ENCODE measurements at places on chromosomes 3 and 15.

DNA sequence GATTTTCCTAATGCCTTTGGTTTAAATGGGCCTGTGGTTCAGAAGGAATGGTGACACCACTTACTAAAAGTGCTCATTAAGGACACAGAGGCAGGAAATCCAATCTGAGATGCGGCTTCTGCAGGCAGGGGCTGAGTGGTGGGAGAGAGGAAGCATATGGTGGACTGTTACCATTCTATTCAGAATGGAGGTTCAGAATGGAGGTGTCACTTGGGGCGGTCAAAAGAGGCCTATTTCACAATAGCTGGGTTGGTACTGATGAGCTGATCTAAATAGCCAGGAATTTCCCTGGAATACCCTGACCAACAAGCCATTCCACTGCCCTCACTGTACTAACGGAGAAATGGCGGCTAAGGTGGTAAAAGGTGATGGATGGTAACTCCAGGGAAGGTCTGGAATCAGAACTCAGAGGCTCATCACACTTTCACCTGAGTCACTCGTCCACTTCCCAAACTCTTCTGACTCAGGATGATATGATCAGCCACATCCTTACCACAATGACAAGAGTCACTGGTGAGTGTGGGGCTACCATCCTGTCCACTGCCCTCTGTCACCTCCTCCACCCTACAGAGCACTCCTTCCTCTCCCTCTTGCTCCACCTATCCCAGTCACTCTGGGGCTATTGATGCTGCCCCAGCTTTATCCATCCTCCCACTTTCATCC, 15.7 kb downstream of the RFT1 start:
- no peak for DNase-seq

- DNase-seq = no peak
Measured at GRCh38 chr3:189449084-189449483, 182.1 kb upstream of the TP63 start.

DNA sequence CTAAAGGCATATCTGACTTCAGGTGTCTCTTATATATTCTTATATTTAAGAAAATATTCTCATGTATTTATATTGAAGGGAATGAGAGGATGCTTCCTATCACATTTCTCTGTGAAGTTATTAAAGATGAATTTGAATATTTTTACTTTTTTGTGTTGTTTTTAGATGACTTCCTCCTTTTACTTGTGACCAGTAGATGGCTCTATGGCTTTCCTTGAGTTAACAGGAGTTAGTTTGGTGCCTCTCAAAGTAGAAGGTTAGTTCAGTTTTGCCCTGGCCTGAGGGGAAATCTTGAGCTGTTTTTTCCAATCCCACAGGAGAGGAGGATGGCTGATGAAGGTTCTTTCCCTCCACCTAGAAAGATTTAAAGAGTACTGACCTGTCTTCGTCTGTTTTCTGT, 80.7 kb downstream of the SQOR start:
- no peak for DNase-seq

GRCh38 chr3:35223632-35224394, 415.5 kb upstream of the ARPP21 start:
- no peak for DNase-seq

GRCh38 chr15:38658431-38658830, 93.8 kb upstream of the RASGRP1 start:
- DNase-seq = no peak

GRCh38 chr3:18751514-18751913, 326.4 kb upstream of the SATB1 start:
- DNase-seq = peak; percentile 68

DNA sequence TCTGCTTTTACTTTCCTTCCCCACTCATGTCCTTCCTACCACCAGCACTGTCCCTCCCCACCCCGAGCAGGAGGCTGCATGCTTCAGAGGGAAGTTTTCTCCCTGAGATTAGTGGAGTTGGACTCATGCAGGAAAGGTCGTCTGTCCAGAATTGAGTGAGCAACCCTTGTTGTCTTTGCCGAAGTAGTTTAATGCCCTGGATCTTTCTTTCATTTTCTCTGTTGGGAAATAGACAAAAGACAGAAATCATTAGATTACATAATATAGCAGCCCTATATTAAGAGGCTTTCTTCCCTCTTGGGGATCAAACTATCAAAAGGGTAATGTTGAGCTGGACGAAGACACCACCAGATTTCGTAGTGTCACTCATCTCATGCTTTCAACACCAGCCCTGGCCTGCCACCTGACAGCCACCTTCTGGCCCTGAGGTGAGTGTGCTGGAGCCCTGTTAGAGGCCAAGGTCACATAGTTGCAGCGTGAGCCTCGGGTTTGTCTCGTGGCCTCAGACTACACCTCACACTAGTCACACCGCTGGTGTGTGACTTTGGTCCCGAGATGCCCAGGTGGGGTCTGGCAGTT, 231.0 kb downstream of the ITPR1 start:
- DNase-seq = no peak

DNA sequence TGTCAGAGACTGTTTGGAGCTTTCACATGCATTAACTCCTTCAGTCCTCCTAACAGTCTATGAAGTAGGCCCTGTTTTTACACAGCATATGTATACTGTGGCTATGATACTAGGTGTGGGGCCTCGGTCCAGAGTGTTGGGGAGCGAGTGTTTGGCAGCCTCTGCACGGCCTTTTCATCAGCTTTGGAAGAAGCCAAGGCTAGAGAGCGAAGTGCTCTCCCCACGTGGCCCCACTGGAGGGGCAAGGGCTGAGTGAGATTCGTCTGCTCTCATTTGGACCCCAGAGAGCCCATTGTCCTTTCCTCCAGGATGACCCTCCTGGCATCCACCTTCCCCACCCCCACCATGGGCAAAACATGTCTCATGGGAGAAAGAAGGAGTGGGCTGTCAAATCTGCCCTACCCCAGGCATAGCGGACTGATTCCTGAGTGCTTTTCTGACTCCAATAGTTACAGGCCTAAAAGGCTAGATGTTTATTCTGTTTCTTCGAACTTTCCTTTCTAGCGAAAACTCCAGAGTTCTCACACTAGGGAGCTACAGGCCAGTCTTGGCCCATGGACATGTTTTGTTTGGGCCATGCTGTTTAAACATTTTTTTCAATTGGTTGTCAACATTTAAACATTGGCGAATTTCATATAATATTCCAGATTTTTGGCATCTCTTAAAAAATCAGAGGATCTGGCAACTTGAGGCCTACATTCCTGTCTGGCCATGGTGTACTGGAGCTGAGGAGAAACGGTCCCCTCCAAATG, 76.0 kb downstream of the EEFSEC start:
- no peak for DNase-seq

DNA sequence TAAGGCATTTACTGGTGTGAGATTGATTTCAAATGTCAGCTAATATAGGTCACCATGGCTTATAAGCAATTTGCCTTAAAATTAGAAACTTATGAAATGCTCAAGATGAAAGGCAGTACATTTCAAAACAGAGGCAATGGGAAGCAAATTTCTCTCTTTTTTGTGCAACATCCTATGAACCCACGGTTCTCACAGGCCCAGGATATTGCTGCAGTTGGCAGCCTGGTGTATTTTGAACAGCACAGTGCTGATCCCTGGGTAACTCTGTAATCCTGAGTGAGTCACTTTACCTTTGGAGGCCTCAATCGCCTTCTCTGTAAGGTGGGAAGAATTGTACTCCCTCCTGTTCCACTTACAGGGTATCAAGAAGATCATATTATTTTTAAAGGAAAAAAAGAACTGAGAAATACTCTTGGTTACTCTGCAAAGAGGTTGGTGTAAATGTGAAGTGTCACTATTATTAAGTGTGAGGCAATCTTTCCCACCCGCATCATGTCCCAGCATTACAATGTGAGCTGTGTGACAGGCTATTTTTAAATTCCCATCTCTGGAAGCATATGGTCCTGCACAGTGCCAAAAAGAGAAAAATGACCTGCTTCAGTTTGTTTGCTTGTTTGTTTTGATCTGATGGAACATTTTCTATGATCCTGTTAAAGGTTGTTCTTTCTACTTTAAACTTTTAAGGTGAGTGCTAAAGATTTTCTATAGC, 190.1 kb upstream of the LPP start:
- no peak for DNase-seq

DNA sequence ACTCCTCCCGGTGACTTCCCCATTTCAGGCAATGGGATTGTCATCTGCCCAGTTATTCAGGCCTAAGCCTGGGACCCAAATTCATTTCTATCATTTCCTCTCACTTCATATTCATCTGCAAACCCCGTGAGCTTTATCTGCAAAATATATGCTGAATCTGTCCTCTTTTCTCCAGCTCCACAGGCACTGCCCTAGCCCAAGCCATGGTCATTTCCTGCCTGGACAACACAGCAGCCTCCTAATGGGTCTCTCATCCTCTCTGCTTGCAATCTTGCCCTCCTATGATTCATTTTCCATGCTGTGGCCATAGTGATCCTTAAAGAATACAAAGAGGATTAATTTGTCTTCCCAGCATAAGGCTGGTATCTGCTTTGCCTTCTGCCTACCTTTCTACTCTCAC, 6.1 kb downstream of the RBP2 start:
- no peak for DNase-seq

DNA sequence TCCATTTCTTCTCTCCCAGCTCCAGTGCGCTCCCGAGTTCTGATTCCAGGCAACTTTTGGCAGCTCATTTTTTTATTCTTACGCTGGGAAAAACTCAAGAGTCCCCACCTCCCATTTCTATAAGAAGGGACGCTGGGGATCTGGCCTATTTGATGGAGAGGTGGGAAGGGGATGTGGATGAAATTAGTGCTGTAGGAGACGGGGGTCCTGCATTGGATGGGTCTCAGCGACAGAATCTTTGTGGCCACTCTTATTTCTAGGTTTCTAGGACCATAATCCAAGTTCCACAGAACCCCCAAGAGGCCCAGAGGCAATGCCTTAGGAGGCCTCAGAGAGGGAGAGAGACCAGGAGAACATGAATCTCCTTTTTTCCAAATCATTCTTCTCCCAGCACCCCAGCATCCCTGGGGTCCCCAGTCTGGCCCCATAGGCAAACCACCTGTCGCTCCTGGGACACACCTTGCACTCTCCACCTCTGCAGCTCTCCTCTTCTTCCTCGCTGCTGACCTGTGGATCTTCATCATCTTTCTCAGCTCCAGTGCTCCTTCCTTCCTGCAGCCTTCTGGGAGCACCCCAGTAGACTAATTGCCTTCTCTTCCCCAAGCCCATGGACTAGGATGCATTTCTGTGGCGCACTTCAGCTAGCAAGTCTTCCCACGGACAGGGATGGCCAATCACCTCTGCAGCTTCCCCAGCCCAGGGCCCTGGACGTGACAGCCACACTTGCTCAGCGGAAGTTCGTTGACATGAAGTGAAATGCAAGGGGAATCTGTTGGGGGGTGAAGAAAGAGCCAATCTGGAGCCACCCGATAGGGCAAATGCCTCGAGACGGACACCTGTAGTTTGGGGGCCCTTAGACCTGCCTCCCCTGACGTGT, 100.1 kb upstream of the ALDH1A3 start:
- no peak for DNase-seq

GRCh38 chr3:132563420-132564069, 33.5 kb upstream of the ACKR4 start:
- DNase-seq = no peak

GRCh38 chr3:100370756-100371155, 30.1 kb downstream of the TOMM70 start:
- no peak for DNase-seq

DNA sequence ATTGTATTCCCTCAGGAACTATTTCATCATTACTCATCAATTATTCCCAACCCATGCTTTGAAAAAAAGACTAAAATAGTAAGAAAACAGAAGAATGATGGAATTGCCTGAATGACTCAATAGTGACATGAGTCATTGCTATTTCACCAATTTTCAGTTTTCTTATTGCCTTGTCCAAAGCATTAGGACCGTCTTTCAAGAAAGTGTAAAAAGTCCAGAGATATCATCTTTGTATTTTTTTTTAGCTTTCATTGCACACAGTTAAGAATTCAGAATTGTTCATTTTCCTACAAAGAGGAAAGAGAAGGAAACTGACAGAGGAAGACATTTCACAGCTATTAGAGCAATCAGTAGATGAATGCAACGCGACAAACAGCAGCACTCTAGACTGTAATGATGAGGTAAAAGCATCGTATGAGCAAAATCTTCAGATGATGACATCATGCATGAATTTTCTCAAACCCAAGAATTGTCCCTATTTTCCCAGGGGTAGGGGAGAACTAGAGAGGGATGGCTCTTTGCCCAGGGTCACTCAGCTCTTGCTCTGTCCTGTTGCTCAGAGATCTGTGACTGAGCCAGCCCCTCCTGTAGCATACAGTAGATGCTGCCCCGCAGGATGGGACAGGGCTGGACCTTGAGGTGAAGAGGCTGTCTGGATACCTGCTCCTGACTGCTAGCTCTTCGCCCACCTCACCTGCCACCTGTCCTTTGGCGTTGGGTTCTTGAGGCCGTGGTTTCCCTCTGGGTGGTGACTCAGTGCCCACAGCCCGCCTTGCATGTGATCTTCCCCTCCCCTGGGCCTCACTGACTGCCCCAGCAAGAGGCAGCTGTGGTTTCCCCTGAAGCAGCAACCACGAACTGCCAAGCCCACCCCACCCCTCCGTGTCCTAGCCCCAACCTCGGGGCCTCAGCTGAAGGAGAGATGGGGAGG, 84.8 kb downstream of the PPCDC start:
- peak; percentile 80 for DNase-seq

- no peak for DNase-seq
Measured at GRCh38 chr15:63626955-63627354, 29.8 kb downstream of the FBXL22 start.

- no peak for DNase-seq
Measured at GRCh38 chr3:66179793-66180192, 41.0 kb upstream of the SLC25A26 start.

GRCh38 chr15:60414016-60414682, 16.4 kb upstream of the ANXA2 start:
- DNase-seq = no peak

- no peak for DNase-seq
Measured at GRCh38 chr15:35690089-35690488, 144.1 kb upstream of the DPH6 start.

DNA sequence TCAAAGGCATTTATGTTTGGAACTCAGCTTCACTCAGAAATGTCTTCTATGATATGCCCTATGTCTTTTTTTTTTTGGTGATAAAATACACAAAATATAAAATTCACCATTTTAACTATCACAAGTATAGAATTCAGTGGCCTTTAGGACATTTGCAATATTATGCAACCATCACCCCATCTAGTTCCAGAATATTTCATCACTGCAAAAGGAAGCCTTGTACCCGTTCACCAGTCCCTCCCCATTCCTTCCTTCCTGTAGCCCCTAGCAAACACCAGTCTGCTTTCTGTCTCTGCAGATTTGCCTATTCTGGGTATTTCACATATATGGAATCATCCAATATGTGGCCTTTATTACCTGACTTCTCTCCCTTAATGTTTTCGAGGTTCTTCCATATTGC, 134.8 kb downstream of the ADAMTS9 start:
- DNase-seq = no peak

DNA sequence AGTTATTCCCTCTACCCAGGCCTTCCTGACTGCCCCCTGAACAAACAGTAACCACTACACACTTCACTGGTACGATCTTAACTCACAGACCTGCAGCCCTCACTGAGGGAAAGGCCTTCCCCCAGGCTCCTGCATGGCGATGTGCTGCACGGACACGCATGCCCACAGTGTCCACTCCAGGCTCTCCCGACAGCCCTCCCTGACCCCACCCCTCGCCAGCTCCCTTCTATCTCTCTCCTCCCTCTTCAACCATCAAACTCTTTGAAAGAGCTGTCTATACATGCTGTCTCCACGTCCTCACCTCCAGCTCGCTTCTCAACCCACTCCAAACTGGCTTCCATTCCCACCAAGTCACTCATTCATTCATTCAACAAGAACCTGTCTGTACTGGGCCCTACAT, 3.9 kb downstream of the SCN5A start:
- no peak for DNase-seq
